ENCODE measurements at places on chromosomes 16 and 17. TPM values are rescaled to one million over a fixed set of nuclear protein-coding genes. Genes with fewer than 3 reads are reported as not detected.

Gene HCRT
- not detected for total RNA-seq

Gene KRTAP4-4
- not detected for total RNA-seq

GRCh38 chr16:82017911-82018568 is 6.8 kb upstream of the SDR42E1 start:
- no peak for DNase-seq

Gene NPIPA3
- 2.8 TPM for total RNA-seq

Gene CDRT15
- total RNA-seq: not detected

DNA sequence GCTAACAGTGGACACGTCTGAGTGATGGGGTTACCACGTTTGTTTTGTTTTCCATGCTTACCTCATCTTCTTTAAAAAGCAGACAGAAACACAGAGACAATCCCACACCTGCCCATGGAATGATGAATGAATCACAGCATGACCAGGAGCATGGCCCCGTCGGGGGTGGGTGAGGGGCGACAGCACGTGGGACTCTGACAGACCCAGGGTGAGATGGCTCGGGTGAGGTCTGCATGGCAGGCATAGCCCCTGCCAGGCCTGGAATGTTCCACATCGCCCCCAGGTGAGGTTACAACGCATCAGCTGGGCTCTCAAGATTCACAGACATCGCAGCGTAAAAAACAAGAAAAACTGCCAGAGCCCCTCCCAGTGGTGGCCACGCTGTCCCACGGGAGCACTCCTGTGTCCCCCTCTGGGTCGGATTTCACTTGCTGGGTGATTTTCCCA is 18.1 kb downstream of the SLC7A5 start:
- no peak for DNase-seq

GRCh38 chr16:500709-501108 is 26.8 kb upstream of the CAPN15 start:
- DNase-seq: no peak

GRCh38 chr17:67025216-67025792 is 19.1 kb upstream of the CACNG1 start:
- no peak for DNase-seq

- peak; percentile 92 for DNase-seq
These were observed 25.7 kb downstream of the BAHCC1 start for GRCh38 chr17:81420769-81421462.

Gene ITGB4
- total RNA-seq: 39.4 TPM

- no peak for DNase-seq
These were observed 89.5 kb downstream of the WSCD1 start for GRCh38 chr17:6159541-6160231.

Gene RNF112
- 8.4 TPM for total RNA-seq

Gene NPB
- total RNA-seq: 0.29 TPM

- DNase-seq: no peak
These were observed 32.2 kb upstream of the CRYBA1 start for GRCh38 chr17:29214215-29215146.

DNA sequence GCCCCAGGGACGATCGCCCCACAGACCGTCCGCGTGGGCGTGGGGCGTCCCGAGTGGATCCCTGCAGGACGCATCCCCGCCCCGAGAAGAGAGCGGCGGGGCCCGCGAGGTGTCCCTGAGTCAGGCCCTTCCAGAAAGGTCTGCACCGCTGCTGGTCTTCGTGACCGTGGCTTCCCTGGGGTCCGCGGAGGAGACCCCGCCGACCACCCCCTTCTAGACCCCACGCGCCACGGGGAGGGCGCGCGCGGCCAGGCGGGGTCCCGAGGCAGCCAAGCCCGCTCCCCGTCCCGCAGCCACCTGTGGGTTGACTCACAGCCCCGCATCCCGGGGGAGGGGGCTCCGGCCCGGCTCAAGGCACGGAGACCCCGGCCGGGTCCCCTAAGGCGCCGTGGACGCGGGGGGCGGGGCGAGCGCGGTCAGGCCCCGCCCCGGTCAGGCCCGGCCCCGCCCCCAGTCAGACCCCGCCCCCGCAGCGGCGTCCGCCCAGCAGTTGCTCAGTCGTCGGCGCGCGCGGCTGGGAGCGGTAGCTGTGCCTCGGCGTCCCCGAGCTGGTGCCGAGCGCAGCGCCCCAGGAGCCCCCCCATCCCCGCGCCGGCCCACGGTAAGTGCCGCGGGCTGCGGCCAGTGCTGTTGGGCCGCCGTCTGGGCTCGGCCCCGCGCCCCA is at the start of gene BAIAP3:
BAIAP3 (plus strand) TSS at position 497 of the 664 bp plus-strand sequence. CDS start 4,905 bp downstream, outside the sequence.
- no peak for DNase-seq

Gene ABCA10
- total RNA-seq: 17.2 TPM

GRCh38 chr17:29157310-29157709 is 22.9 kb downstream of the MYO18A start:
- no peak for DNase-seq

Gene PABPN1L
- not detected for total RNA-seq

- no peak for DNase-seq
These were observed 8.4 kb upstream of the PLK1 start for GRCh38 chr16:23670137-23670776.

Measured in posterior vena cava (tissue), 2 donors.